ENCODE measurements at places on chromosomes 7 and 10.

DNA sequence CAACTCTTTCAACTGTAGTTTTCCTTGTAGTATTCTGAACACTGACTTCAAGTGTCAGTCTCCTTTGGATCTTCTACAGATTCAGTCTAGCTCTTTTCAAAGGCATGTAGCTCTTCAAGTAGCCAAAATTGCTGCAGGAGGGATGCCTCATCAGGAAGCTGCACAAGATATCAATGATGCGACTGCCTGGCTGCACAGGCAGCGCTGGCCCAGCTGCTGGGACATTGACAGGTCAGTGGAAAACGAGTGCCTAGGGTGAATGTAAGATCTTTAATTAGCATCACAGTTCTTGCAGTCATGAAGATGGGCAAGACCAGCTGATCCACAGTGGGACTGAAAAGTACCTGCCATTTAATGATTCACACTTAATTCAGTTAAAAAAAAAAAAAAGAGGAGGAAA, 167.6 kb downstream of the ANK3 start:
- no peak for DNase-seq

- DNase-seq: no peak
Observed at GRCh38 chr10:132175907-132176581, 10.7 kb upstream of the DPYSL4 start.

DNA sequence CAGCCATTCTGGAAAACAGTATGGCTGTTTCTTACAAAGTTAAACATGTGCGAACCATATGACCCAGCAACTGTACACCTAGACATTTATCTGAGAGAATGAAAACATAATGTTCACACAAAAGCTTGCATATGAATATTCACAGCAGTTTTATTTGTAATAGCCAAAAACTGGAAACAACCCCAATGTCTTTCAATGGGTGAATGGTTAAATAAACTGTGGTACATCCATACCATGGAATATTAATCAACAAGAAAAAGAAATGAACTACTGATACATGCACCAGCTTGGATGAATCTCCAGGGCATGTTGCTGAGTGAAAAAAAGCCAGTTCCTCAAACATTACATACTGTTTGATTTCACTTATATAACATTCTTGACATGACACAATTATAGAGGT, 37.3 kb downstream of the LEP start:
- no peak for DNase-seq

- no peak for DNase-seq
Observed at GRCh38 chr10:114478281-114478680, 74.0 kb upstream of the AFAP1L2 start.

- DNase-seq: no peak
Observed at GRCh38 chr7:150935149-150935548, 43.0 kb downstream of the KCNH2 start.

DNA sequence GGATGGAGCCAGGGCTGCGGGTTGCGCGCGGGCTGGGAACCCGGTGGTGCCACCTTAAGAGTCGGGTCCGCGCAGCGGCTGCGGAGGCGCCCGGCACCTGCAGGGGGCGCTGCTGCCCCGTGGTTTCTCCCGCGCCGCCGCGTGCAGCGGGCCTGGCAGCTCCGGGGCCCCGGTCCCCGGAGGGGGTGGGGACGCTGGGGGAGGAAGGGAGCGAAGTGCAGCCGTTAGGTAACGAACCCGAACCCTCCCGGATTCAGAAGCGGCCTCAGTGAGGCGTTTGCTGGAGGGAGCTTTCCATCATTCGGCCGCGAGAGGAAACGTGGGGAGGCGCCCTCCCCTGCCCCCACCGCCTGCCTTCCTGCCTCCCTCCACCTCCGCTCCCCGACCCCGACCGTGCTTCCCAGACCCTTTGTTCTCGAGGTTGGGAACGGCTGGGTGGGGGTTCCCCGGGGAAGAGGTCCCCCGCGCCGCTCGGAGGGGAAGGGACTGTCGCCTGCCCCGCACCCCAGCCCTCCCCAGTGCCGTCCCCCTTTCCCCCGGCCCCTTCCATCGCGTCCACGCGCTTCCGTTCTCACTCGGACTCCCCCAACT, 29.6 kb downstream of the SKIDA1 start:
- DNase-seq: peak; percentile 76

GRCh38 chr7:143384661-143385631, 3.8 kb downstream of the ZYX start:
- DNase-seq: no peak

Data from stimulated activated CD8-positive, alpha-beta memory T cell treated with anti-CD3 and anti-CD28 coated beads, Interleukin-12 subunit alpha, Interleukin-12 subunit beta, amount 100 ng/mL, for 4 hours (primary cell).